Kidney (tissue), 22 donors: ENCODE measurements at places on chromosomes 5 and 9.

DNA sequence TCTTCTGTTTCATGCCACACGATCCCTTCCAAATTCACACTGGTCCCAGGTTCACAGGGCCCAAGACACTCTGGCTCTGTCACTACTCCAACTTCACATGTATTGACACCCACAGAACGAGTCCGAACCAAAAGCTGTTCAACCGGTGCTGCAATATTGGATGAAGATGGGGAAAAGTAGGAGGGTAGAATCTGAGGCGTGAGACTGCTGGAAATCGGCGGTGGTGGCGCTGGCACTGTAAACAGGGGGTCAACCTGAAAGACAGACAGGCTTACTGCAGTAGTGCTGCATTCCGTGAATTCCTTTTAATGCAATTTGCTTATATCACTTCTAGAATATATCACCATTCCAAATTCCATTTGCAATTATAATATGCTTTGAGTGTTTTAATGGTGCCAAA lies 45.4 kb downstream of the ZNF608 start:
- DNase-seq: peak; percentile 26

- peak; percentile 88 for DNase-seq
Measured at GRCh38 chr9:91117959-91118703, 243.6 kb downstream of the AUH start.

GRCh38 chr5:125612776-125613175 lies 810.4 kb upstream of the GRAMD2B start:
- no peak for DNase-seq

- no peak for DNase-seq
Measured at GRCh38 chr5:167790462-167791260, 500.8 kb upstream of the WWC1 start.

DNA sequence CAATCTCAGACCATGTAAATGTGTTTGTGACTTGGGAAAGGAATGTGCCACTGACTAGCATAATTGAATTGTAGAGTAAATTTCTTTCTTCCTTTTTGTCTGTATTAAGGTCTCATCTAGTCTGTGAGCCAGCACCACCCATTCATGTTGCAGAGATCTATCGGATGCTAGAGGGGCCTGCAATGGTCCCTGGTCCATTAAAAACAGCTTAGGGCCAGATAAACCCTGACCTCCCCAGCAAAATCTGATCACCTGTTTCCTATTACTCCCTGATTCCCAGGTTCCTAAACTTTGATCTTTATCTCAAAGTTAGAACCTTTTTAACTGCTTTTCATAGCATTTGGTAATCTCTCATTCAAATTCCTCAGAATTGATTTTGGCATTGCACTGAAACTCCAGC lies 174.5 kb upstream of the POC5 start:
- no peak for DNase-seq

DNA sequence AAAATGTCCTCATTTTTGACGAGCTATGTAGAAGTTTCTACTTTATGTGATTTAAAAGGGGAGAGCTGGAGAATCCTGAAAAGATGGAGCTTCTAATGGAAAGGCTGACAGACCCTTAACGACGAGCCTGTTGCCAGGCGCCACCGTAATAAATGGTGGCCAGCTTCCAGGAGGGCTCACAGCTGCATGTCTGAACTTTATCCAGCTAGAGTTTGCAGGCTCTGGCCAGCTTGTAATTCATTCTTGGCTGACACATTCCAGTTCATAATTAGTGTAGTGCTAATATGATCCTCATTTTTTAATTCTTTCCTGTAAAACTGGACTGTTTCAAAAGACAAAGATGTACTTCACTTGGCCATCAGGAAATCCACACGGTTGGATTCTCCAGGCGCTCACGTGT lies 246.7 kb downstream of the GAS1 start:
- DNase-seq: peak; percentile 57

GRCh38 chr5:114473541-114473940 lies 111.7 kb downstream of the KCNN2 start:
- DNase-seq: no peak

GRCh38 chr5:2091921-2092320 lies 209.2 kb upstream of the IRX4 start:
- no peak for DNase-seq

GRCh38 chr9:98805506-98806272 lies 1.8 kb upstream of the GALNT12 start:
- no peak for DNase-seq
